ENCODE measurements at places on chromosomes 11 and 22.
A peak's percentile ranks its signal among the peaks of the same experiment; 100 is the strongest.

DNA sequence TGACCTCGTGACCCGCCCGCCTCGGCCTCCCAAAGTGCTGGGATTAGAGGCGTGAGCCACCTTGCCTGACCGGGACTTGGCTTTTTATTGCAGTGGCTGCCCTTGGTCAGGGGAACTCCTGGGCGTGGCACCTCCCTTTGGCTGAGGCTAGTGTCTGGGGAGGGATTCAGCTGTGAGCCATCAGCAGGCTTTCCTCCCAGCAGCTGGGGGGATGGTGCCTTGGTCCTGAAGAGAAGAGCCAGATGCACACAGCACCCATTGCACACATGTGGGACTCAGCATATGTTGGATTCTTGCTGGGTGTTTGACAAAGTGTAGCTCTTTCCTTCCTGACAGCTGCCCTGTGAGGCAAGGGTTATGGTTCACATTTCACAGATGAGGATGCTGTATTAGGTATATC lies 8.4 kb downstream of the CYTH4 start:
- no peak for DNase-seq

DNA sequence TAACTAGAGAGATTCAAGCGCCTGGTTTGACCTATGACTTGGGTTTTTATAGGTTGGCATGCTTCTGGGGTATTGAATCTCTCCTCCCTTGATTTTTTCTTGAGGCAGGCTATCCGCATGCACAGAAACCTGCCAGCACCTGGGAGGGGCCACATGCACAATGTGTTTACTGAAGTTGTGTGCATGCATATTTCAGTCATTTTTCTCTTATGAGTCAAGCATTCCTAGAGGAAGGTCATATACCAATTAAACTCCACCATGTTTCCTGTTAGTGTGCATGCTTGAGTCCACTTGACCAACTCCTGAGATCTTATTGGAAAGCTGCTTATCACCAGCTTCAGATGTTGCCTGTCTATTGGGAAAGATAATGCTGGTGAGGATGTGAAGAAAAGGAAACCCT lies 1718.4 kb downstream of the LRRC4C start:
- no peak for DNase-seq

DNA sequence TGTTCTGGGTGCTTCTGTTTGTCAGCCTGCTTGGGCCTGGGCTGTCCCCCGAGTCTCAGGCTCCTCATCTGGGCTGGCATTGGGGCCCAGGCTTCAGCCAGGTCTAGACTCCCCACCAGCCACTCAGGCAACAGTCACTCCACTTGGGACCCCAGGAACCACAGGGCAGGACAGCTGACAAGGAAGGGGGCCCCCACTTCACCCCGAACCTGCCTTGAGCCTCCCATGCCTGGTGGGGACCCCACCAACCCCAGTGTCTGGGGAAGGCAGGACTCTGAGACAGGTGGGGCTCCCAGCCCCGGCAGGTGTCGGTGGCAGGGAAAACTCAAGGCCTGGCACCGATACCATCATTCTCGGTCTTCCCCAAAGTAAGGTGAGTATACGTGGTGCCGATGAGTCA lies 11.7 kb upstream of the LTO1 start:
- DNase-seq = no peak

GRCh38 chr11:111633756-111634362 lies 31.6 kb downstream of the SIK2 start:
- no peak for DNase-seq

- no peak for DNase-seq
Observed at GRCh38 chr11:73939096-73939495, 11.7 kb upstream of the DNAJB13 start.

GRCh38 chr11:36627471-36627870 lies 29.4 kb upstream of the RAG2 start:
- DNase-seq = no peak

- no peak for DNase-seq
Observed at GRCh38 chr22:43050995-43051394, 36.0 kb upstream of the PACSIN2 start.

GRCh38 chr22:49302530-49302929 lies 525.1 kb downstream of the BRD1 start:
- no peak for DNase-seq

GRCh38 chr11:12469451-12469850 lies 92.1 kb downstream of the PARVA start:
- DNase-seq = no peak

GRCh38 chr22:17117890-17118289 lies 3.3 kb downstream of the TMEM121B start:
- DNase-seq = no peak

GRCh38 chr22:22698263-22698750 lies 53.9 kb downstream of the GGTLC2 start:
- DNase-seq = no peak

- no peak for DNase-seq
Observed at GRCh38 chr22:20519558-20519957, 12.1 kb downstream of the MED15 start.

DNA sequence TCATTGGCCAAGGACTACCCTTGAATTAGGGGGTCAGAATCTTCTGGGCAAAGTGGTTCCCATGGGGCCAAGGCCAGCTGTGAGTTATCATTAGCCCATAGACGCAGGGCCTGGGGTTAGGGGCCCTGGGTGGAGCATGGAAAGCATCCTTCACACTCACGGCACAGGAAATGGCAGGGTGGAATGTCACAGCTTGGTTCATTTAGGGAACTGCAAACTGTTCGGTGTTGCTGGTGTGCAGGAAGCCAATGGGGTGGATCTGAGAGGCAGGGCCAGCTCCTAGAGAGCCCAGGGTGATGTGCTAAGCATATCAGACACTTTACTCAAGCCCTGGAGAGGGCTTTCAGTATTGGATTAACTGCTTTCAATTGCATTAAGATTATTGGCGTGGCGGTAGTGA lies 42.9 kb downstream of the TECTA start:
- no peak for DNase-seq

DNA sequence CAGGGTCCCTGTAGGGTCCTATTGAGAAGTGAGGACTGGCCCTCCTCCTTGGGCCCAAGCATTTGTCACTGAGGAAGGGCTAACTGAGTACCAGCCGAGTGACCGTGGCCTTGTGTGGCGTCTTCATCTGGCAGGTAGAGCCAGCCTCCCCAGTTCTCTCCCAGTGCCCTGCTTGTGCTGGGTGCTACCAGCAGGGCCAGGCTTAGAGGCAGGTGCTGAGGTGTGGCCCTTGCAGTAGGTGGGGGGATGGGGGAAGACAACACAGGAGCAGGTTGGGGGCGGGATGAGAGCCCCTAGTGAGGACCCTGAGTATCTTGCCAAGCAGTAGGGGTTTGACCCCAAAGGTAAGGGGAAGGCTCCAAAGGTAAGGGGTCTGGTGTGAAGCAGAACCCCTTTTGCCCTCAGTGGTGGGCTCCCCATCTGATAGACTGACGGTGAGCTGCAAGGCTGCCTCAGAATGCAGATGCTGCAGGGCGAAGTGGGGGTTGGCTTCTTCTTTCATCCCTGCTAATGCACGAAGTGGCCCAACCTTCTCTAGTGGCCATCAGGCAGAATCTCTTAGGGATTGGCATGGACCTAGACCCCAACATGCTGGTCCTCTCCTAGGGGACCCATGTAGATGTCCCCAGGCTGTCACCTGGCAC lies 19.6 kb downstream of the CDC45 start:
- no peak for DNase-seq

DNA sequence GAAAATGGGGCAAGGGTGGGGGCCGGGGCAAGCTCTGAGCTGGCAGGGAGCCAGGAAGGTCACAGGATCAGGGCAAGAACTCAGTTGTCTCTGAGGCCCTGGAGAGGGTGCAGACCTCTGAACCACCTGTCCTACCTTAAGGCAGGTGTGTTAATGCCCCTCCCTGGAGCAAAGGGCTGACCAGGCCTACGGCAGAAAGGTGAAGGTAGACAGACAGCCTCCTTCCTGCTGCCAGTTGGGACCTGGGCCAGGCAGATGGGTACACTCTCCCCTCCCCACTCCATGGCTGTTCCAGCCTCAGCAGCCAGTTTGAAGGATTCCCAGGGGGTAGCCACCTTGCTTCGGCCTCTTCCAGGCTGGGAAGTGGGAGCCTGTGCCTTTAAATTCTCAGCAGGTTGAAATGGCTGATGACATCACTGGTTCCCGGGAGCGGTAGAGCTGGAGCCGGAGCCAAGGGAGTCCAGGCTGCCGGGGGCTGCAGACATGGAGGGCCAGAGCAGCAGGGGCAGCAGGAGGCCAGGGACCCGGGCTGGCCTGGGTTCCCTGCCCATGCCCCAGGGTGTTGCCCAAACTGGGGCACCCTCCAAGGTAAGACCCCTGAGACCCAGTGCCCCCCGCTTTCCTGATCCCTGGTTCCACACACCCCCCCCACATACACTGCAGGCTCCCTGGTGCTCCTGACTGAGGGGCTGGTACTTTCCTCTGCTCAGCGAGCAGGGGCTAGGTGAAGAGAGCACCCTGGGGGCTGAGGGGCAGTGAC lies at the start of gene INPP5J:
Gene INPP5J (plus strand): TSS at position 435 of the 760 bp plus-strand sequence. CDS start 49 bp downstream, at position 484.
- DNase-seq = no peak

- DNase-seq = no peak
Observed at GRCh38 chr22:36964106-36964505, 50.7 kb downstream of the CSF2RB start.

- no peak for DNase-seq
Observed at GRCh38 chr11:6498121-6498520, 1.0 kb downstream of the DNHD1 start.

DNA sequence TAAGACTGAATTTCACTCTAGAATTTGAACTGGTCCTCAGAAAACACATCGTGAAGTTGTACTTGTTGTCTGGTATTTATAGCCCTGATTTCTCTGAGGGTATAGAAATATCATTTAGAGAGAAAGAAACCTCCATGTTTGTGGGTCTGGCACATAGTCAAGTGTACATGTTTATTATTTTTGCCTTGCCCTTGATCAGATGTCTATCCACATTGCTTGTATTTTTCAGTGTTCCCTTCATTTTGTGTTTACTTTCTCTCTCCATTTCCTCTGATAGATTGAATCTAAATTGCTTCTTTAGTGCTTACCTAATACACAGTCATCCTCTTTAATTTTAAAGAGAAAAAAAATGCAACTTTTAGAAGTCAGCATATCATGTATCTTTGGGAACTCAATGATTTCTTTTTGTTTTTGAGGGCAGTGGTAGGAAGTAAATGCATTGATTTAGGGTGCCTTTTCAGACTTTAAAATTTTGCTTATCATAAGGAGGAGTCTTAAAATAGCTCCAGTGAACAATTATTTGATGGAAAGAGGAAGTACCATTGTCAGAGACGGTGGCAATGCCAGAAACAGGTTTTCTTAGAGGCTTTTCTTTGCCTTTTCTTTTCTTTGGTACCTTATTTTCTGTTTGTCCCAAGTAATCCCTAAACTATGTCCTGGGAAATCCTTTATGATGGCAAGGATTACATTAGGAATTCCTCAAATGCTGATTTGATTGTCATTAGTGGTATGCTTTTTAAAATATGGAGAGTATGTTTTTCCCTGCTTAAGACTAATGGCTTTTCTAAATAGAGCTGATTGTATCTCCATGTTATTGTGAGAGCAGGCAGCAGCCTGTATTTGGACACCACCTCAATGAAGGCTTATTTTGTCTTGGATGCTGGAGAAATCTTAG lies 29.8 kb upstream of the TECTA start:
- no peak for DNase-seq

DNA sequence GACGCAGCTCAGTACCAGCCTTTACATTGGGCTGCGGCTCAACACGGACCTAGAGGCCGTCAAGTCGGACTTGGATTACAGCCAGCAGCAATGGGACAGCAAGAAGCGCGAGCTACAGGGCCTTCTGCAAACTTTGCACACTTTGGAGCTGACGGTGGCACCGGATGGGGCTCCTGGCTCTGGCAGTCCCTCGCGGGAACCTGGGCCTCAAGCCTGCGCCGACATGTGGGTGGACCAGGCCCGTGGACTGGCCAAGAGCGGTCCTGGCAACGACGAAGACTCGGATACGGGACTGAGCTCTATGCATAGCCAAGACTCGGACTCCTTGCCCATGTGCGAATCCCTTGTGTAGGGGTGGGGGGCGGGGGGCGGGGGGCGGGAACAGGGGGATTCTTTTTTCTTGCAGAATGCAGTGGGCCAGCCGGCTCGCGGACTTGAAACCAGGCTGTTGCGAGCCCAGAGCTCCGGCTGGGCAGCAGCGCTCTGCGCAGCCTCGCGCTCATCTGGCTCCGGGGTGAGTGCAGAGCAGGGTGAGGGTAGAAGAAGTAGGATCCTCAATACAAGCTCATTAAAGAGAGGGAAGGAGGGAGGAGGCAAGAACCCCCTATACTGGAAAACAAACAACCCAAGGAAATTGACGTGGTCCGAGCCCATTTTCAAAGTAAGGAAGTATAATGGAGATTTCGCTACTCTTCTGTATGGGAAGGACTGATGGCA lies 1.8 kb downstream of the RASSF10 start:
- no peak for DNase-seq

- DNase-seq = no peak
Observed at GRCh38 chr11:4887591-4887990, 5.9 kb downstream of the OR51T1 start.

- no peak for DNase-seq
Observed at GRCh38 chr11:35688023-35688422, 25.4 kb downstream of the TRIM44 start.

- no peak for DNase-seq
Observed at GRCh38 chr11:81644239-81644840, 1089.3 kb downstream of the FAM181B start.

GRCh38 chr11:114063149-114063828 lies 3.8 kb downstream of the ZBTB16 start:
- no peak for DNase-seq

- DNase-seq = no peak
Observed at GRCh38 chr11:17801166-17801565, 66.6 kb downstream of the KCNC1 start.

DNA sequence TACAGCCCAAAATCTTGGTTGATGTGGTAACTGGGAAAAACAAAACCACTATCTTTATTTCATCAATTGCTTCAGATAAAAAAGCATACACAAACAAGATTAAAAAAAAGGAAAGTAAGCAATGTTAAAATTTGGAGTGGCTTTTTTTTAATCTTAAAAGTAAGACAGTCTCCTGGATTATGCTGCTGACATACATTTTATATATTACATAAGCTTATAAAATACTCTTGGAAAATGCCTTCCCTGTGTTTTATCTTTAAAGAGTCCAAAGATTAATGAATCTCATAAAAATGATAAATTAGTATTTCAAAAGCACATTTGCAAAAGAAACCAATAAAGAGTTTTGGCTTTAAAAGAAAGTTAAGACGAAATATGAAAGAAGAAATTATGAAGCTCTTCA lies 132.7 kb downstream of the DLG2 start:
- DNase-seq = no peak

DNA sequence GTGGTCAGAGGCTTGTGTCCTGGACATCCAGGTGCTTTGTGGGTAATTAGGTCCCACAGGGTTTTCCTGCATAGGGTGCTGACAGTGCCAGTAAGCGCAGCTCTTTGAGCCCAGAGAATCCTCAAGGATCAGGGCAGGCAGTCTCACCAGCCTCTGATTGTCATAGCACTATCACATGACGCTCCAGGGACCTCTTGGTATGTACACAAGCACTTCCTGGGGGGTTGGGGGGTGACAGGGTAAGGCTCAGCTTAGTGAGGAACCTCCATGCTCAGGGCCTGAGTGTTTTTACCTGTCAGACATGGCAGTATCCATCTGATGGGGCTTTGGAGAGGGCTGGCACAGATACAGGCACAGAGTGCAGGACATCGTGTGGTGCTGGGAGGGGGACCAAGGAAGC lies 27.9 kb upstream of the SUSD2 start:
- DNase-seq = peak; percentile 33

- DNase-seq = no peak
Observed at GRCh38 chr22:41846268-41846987, 13.5 kb downstream of the SREBF2 start.

Measured in stimulated activated CD8-positive, alpha-beta memory T cell treated with anti-CD3 and anti-CD28 coated beads, Interleukin-2, amount 100 ng/mL, for 1 hour (primary cell).